ENCODE measurements at places on chromosomes 1 and 21.

GRCh38 chr1:171877701-171878100 is 36.4 kb downstream of the DNM3 start:
- DNase-seq, result no peak

GRCh38 chr1:167171286-167171929 is 49.3 kb upstream of the POU2F1 start:
- no peak for DNase-seq

DNA sequence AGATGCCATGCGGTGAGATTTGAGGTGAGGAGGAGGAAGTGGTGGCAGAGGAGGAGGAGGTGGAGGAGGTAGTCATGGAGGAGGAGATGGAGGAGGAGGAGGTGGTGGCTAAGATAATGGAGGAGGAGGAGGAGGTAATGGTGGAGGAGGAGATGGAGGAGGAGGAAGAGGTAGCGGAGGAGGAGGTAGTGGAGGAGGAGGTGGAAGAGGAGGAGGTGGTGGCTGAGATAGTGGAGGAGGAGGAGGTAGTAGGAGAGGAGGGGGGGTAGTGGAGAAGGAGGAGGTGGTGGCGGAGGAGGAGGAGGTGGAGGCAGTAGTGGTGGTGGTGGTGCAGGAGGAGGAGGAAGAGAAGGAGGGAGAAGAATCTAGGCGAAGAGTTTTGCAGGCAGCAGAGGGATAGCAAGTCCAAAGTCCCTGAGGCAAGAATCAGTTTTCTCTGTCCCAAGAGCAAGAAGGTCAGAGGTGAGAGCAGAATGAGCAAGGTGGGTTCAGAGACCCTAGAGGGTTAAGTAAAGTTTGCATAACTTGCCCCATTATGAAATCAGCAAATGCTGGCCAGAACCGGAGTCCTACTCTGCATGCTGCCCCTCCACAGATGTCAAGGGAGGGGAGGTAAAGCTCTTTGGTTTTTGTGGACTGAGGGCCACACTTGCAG is 38.9 kb upstream of the GNPAT start:
- no peak for DNase-seq

DNA sequence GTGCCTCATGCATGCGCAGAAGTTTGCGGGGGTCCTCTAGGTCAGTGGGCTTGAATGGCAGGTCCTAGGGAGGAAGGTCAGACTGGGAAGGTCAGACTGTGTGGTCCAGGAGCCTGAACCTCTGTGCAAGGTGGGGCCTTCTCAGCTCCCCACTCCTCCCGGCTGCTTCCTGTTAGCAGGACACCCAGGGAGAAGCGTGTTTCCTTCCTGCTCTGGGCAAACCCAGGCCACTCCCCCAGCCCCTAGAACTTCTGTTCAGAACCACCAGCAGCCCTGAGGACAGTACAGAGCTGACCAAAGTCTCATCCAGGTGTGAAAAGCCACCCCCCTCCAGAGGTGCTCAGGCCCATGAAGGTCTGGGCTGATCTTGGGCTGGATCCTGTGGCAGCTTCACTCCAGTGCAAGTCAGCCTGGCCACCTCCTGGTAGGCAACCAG is 29.9 kb downstream of the NAV1 start:
- no peak for DNase-seq

- no peak for DNase-seq
These were observed 1.1 kb downstream of the RASAL2 start for GRCh38 chr1:178094739-178095645.

DNA sequence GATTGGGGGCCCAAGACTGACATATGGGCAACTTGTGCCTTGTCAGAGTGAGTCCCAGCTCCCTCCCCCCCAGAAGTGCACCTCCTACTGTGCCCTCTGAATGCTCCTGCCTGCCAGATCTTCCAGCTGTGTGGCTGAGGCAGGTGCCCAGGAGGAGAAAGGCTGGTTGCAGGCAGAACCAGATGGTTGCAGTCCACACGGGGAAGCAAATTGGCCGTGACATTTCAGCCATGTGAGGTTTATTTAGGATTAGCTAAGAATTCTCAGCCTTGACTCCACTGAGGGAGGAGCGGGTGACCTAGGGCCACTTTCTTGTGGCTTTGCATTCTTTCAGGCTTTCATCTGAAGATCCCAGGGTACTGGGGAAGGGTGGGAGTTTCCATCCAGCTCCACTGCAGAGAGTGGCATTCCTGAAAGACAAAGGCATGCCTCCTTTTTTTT is 33.8 kb downstream of the PEX14 start:
- no peak for DNase-seq

DNA sequence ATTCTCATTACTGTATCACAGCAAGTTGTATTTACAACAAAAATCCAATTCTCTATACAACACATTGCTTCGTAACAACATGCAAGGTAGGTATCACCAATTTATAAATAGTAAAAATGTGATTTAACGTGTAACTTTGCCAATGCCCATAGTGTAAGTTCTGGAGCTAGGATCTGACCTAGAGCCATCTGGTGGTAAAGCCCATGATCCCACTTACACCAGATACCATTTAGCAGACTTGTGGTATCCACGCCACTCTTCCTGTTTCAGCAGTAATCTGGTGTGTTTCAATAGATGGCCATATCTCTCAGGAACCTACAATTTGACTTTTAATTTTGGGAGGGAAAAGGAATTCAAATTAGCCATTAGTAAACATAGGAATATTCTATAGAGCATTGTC is 10.2 kb downstream of the SETSIP start:
- no peak for DNase-seq

DNA sequence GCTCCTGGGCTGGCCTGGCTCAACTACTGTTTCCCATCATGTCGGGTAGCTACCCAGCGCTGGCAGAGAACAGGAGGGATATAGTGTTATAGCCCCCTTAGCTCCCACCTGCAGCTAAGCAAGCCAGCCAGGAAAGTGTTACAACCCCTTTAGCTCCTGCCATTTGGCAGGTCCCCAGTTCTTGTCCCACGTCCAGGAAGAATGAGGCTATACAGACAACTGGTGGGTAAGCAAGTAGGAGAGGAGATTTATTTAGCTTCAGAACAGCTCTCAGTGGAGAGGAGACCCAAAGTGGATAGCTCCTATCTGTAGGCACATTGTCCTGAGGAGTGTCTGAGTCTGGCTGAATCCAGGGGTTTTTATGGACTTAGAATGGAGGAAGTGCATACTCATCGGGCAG is 741.1 kb upstream of the B3GALT2 start:
- DNase-seq, result no peak

GRCh38 chr1:19775831-19776230 is 23.9 kb downstream of the TMCO4 start:
- DNase-seq, result no peak

GRCh38 chr1:5744911-5745799 is 247.1 kb downstream of the NPHP4 start:
- DNase-seq, result peak; percentile 39

- DNase-seq, result no peak
These were observed 18.5 kb downstream of the NTMT2 start for GRCh38 chr1:170164103-170164763.

DNA sequence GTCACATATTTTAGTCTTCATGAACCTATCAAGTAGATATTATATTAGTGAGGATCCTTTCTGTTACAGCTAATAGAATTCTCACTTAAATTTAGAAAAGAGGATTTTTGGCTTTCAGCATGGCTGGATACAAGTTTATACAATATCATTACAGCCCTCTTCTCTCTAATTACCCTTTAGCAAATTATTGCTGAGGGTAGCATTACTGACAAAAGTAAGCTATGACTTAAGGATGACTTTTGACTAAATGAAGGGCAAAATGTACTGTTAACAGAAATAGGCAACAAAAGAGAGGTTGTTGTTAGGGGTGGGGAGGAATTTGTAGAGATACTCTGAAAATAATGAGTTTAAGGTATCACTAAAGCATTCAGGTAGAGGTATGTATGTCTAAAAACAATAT is 85.8 kb downstream of the FNBP1L start:
- no peak for DNase-seq

GRCh38 chr1:243264717-243265116 is 8.9 kb downstream of the SDCCAG8 start:
- no peak for DNase-seq

DNA sequence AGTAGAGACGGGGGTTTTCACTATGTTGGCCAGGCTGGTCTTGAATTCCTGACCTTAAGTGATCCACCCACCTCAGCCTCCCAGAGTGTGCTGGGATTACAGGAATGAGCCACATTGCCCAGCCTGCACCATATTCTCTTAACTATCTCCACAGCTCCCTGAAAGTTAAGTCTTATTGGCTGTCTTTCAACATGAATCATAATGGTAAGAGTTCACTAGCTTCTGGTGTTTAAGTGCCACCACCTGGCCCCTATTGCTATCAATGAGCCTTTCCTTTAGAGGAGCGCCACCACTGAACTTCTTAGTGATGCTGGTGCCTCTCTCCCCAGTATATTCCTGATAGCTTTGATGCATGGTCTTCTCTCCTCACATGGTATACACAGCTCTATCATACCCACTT is 15.7 kb downstream of the ZFYVE9 start:
- DNase-seq, result no peak

DNA sequence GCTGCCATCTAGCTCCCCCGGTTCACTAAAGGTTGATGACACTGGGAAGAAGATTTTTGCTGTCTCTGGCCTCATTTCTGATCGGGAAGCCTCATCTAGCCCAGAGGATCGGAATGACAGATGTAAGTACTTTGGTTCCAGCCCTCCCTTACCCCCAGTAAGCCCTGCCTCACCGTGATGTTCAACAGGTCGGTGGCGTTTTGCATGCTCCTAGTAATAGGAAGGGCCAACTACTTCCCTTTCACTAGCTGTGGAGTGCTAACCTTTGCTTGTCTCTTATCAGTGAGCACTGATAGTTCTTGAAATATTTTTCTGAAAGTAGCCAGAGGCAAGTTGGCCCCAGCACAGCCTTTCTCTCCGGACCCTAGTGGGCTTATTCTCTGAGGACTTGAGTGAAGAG is 7.5 kb downstream of the RNF220 start:
- no peak for DNase-seq

DNA sequence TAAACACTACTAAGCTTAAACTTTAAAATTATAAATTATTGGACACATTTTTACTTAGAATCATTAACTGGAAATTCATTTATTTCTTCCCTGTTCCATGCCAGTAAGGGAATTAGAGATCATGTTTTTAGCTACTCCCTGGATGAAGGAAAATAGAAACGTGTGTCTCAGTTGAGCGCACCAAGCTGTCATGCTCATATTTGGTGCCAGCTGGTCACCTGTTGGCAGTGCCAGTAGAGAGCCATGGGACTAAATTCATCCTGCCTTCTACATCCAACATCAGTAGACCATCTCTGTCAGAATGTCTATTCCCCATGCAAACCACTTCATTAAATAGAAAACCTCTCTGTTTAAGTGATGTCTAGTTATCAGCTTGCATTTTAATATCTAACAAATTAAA is 17.4 kb upstream of the SLC22A15 start:
- DNase-seq, result no peak

DNA sequence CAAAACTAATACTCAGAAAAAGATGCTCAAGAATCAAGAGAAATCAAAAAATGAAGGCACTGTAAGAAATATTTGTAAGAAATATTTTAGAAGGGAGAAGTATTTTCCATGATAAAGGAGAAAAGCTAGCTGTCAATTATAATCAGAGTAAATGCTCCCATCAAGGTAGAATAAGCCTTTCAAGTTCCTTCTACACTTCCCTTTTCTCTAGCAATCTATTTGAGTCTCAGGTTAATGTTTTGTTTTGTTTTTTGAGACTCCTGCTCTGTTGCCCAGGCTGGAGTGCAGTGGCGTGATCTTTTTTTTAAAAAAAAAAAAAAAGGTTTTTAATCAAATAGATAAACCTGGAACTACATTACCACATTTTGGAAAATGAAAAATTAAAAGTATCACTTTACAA is 33.3 kb downstream of the PUM1 start:
- no peak for DNase-seq

GRCh38 chr1:210369425-210369824 is 40.7 kb downstream of the HHAT start:
- DNase-seq, result no peak

DNA sequence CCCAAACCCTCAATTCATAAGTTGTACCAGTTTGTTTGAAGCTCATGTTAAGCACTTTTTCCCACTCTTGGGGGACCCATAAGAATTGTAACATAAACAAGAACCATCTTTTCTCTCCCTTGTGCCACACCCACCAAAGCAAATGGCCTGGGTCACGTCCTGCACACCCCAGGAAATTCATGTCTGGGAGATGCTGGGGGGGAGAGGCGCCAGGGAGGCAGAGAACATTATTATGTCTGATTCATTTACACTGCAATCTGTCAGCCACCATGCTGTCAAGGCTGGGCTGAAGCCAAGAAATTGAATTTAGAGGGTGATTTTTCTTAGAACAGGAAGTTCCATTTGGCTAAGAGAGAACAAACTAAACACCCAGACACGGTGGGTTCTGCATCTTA is 37.2 kb upstream of the IPO9 start:
- no peak for DNase-seq

- DNase-seq, result no peak
These were observed 51.6 kb downstream of the SLC30A10 start for GRCh38 chr1:219876798-219877209.

DNA sequence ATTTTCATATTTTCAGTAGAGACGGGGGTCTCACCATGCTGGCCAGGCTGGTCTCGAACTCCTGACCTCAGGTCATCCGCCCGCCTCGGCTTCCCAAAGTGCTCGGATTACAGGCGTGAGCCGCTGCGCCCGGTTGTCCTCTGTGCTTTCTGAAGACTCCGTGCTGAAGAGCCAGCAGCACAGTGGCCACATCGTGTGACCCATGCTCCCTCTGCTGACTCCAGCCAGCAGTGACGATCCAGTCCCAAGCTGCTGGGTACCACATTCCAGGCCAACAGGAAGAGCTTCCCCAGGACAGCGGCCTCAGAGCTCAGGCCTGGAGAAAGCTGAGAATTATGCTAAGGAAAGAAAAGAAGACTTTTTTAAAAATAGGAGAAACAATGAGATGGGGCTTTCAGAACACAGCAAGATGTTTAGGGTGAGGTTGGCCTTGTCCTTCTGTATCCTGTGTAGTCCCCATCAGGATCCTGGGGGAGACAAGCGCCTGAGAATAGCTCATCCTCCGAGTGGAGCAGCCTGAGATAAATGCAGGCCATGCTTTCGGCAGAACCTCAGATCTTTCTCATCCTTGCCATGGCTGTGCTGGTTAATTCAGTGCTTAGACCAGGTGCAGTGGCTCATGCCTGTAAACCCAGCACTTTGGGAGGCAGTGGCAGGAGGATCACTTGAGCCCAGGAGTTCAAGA is 207.1 kb downstream of the SLC35F3 start:
- no peak for DNase-seq

GRCh38 chr1:3135744-3136455 is 66.9 kb downstream of the PRDM16 start:
- no peak for DNase-seq

- DNase-seq, result no peak
These were observed 21.7 kb upstream of the FAAH start for GRCh38 chr1:46372431-46372830.

- no peak for DNase-seq
These were observed 20.0 kb downstream of the CDC73 start for GRCh38 chr1:193141804-193142203.

DNA sequence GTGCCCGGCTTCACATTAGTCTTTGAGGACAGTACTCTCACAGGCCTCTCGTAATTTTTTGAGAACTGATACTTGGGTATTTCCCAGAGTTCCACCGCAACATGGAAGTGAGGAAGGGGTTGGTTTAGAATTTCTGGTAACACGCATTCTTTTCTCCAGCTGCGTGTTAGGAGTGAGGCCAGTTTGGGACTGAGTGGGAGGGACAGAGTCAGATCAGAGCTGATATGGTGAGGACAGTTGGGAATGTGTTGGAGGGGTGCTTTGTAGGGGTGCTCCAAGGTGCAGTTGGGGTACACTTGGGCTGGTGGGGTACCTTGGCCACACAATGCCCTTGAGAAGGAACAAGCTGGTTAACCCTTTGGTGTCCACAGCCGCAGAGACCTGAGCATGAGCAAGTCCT is 6.7 kb downstream of the FBXO6 start:
- DNase-seq, result no peak
